Dorsolateral prefrontal cortex (tissue), 122 donors: ENCODE measurements at places on chromosomes 4 and X.

DNA sequence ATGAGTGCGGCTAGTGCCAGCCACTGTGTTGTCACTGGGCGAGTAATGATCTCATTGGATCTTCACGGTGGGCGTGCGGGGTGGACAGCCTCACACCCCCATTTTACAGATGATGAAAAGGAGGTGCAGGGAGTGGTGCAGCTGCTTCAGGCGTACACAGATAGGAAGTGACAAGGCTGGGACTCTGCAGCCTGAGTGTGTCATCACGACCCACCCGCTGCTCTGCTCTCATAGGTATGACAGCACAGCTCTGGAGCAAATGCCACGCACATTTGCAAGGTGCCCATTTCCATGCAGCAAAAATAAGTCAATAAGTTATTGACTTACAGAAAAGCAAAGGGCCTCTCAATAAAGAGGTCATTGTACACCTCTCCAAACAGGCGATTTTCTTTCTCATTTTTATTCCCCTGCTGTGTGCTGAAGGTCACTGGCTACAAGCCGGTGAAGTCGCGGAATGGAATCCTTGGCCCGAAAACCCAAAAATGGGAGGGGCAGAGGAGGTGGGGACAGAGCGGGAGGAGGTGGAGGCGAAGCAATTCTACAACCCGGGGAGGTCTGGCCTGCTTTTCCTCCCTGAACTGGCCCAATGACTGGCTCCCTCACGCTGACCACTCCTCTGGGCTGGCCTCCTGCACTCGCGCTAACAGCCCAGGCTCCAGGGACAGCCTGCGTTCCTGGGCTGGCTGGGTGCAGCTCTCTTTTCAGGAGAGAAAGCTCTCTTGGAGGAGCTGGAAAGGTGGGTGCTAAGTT, at the start of gene SOD3:
SOD3 (plus strand) TSS at position 658 of the 750 bp plus-strand sequence. CDS start 3,949 bp downstream, outside the sequence.
- peak; percentile 48 for DNase-seq

- DNase-seq = no peak
These were observed 130.2 kb downstream of the AMELX start for GRCh38 chrX:11423362-11423818.

DNA sequence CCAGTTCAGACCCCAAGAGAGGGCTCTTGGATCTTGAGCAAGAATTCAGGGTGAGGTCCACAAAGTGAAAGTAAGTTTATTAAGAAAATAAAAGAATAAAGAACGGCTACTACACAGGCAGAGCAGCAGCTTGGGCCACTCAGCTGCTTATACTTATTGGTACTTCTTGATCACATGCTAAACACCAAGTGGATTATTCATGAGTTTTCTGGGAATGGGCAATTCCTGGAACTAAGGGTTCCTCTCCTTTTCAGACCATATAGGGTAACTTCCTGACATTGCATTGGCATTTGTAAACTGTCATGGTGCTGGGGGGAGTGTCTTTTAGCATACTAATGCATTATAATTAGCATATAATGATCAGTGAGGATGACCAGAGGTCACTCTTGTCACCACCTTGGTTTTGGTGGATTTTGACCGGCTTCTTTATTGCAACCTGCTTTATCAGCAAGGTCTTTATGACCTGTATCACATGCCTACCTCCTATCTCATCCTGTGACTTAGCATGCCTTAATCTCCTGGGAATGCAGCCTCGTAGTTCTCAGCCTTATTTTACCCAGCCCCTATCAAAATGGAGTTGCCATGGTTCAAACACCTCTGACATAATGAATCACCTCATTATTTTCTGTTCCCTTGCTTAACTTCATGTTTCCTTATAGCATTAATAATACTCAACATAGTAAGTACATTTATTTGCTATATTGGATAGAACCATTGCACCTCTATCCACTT, 476.3 kb downstream of the DTHD1 start:
- DNase-seq = no peak

GRCh38 chr4:866761-867390, 40.9 kb upstream of the CPLX1 start:
- no peak for DNase-seq

GRCh38 chrX:28628120-28628519, 40.9 kb downstream of the IL1RAPL1 start:
- DNase-seq = no peak

GRCh38 chr4:145954924-145955339, 16.3 kb upstream of the ZNF827 start:
- no peak for DNase-seq

- no peak for DNase-seq
These were observed 114.8 kb upstream of the ATP6AP2 start for GRCh38 chrX:40465735-40466551.

GRCh38 chr4:38188631-38189101, 228.5 kb downstream of the PTTG2 start:
- DNase-seq = no peak

- DNase-seq = no peak
These were observed 46.7 kb upstream of the BTC start for GRCh38 chr4:74840936-74841509.

DNA sequence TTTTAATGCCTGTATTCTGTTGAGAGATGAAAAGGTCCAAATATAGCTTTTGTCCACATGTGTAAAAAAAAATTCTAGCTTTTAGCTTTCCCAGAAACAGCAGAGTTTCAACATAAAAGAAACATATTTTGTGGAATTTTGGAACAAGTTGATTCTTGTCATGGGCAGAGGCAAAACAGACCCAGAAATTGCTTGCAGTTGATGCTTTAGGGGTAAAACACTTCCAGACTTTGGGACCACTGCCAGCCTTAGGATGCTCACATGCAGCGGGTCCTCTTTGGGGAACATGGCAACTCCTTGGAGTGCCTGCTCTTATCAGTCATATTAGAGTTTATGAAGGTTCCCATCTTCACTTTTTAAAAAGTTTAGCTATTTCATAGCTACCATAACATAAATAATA, 30.4 kb downstream of the DCLK2 start:
- DNase-seq = no peak

GRCh38 chr4:116627545-116627944, 457.8 kb downstream of the TRAM1L1 start:
- DNase-seq = no peak

DNA sequence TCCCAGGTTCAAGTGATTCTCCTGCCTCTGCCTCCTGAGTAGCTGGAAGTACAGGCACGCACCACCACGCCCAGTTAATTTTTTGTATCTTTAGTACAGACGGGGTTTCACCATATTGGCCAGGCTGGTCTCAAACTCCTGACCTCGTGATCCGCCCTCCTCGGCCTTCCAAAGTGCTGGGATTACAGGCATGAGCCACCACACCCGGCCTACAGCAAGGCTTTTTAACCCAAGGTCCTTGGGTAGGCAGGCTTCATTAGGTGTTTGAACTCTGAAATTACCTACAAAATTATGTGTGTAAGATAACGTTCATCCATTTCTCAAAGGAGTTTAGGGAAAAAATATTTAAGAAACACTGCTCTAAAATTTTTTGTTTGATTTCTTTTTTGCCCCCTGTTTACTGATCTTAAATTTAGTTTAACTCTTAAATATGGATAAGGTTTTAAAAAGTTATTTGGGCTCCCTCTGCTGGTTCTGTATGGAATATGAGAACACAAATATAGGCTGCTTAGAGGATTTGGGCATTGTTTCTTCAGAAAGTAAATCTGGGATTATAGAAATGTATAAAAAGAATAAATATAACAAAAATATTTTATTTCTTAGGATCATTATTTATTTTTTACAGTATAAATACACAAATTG, 92.8 kb downstream of the CBR4 start:
- DNase-seq = no peak

- DNase-seq = no peak
These were observed 623.9 kb downstream of the BCOR start for GRCh38 chrX:39473812-39474211.

- DNase-seq = no peak
These were observed 94.3 kb downstream of the AREG start for GRCh38 chr4:74539044-74539790.

DNA sequence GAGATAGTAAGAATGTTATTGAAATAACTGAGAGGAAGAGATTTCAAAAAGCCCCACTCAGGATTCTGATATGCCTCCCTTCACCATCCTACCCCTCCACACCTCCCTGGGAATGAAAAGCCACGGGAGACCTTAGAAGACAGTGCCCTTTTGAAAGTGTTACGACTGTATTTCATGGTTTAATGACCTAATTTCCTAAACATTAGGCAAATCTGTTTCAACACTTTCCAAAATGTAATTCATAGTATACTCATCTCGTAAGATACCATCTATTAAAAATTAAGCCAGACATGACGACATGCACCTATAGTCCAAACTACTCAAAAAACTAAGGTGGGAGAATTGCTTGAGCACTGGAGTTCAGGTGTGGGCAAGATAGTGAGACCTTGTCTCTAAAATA, 106.3 kb downstream of the HNRNPD start:
- no peak for DNase-seq

- DNase-seq = no peak
These were observed 79.5 kb downstream of the RBM47 start for GRCh38 chr4:40550196-40550595.

DNA sequence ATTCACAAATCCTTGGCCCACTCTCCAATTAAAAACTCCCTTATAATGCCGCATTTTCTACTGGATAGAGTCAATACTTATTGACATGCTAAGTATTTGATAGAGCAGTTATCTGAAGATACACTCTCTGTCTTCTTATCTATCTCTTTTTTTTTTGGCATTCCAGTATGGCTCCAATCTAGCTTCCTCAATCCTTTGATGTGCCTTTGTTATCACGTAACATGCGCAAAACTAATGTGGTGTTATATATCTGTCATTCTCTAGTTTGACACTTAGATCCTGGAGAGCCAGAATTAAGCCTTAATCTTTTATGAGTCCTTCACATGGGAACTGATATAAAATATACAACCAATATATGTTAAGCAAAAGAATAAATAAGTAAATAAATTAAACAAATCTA, 54.7 kb downstream of the VSIG4 start:
- DNase-seq = no peak

DNA sequence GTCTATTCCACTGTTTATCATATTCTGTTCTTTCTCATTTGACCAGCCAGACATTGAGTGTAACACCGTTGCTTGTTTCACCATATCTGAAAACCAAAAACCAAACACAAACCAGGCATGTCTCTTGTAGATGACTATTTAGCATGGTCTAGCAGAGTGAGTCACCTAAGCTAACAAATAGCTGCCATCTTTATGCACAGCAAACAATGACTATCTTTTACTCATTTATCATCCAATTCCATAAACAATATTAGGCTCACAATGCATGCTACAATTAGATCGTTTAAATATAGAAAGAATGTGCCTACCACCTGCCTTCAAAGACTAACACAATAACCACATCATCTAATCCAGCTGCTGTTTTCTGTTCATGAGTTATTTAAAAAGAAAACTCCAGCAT, 495.4 kb downstream of the PCDH19 start:
- no peak for DNase-seq

DNA sequence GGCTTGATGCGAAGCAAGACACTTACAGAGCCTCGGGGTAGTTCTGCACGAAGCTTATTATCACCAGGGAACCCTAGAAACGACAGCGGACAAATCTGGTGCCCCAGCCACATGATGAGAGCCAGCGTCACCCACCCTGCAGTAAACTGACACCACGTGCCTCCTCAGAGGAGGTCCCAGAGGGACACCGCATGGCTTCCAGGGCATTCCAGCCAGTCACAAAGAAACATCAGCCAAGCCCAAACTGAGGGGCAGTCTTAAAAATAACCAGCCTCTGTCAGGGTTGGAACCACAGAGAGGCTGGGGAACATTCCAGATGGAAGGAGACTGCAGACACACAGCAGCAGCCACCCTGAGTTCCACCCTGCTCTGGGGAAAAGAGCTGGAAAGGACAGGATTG, 36.6 kb upstream of the HGFAC start:
- no peak for DNase-seq

DNA sequence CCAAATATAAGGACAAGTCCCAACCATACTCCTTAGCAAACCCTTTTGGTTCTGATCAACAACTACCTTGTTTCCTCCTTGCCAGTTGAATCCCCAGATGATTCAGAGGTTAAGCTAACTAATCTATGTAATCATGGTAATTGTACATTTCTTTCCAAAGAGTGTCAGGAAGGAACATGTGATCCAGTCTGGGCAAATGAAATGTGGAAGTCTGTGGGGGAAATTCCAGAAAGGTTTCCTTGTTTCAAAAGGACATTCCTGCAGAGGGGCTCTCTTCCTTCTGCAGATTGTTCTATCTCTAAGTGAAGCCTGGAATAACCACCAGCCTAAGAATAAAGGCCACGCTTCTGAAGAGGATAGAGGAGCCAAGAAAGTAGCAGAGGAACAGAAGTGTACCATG, 7.0 kb downstream of the PRSS12 start:
- no peak for DNase-seq

- DNase-seq = no peak
These were observed 417.7 kb downstream of the AR start for GRCh38 chrX:67961516-67961915.

DNA sequence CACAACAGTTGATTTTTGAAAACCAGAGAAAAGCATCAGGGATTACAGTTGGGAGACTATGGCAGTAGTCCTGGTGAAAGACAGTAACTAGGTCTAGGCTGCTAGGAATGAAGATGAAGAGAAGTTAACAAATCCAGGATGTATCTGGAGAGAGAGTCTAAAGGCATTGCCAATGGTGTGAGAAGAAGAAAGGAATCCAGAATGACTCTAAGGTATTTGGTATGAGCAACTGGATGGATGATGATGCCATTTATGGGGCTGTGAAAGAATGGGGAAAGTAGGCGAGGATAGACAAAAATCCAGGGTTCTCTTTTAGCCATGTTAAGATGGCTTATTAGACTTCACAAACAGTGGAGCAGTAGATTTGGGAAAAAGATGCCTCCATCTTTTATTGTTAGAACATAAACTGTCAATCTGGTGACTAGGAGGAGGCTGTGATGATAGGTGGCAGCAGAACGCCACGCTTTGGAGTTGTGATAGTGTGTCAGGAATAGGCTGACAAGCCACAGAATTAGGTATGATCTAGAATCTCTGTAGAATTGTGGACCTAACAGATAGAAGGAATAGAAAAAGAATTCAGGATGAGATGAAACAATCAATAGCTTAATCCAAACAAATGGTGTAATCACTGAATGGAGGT, 27.3 kb upstream of the JADE1 start:
- peak; percentile 43 for DNase-seq

DNA sequence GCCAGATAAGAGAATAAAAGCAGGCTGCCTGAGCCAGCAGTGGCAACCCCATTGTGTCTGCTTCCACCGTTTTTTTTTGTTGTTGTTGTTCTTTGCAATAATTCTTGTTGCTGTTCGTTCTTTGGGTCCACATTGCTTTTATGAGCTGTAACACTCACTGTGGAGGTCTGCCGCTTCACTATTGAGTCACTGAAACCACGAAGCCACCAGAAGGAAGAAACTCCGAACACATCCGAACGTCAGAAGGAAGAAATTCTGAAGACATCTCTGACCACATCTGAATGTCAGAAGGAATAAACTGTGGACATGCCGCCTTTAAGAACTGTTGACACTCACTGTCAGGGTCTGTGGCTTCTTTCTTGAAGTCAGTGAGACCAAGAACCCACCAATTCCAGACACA, 110.5 kb downstream of the PCDH18 start:
- DNase-seq = no peak

DNA sequence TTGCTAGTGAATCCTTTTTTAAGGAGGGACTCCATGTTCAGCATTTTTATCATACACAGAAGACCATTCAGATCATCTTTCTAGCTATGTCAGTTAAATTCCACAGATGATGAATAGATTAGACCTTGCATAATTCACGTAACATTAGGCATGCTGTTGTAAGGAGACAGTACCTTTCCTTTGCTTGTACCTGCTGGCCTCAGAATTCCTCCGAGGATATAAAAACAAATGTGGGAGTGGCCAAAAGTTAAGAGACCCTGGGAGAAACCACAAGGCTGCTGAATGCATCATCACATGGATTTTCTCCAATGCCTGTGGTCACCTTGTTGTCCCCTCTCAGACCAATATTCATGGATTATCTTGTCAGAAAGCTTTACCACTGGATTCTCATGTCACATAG, 201.4 kb downstream of the MAGEB17 start:
- no peak for DNase-seq
